ENCODE measurements at places on chromosomes 5 and 9. TPM values are rescaled to one million over a fixed set of nuclear protein-coding genes. Genes with fewer than 3 reads are reported as not detected.

- no peaks in the 10 kb centered on the region for H3K27me3 ChIP-seq
- no peaks in the 10 kb centered on the region for H3K36me3 ChIP-seq
- DNase-seq, result no peak
- H3K4me3 ChIP-seq, result no peak overlapping the region
- H3K27ac ChIP-seq, result no peak overlapping the region
These were observed 20.7 kb upstream of the MGAT1 start for GRCh38 chr5:180823346-180823745.

DNA sequence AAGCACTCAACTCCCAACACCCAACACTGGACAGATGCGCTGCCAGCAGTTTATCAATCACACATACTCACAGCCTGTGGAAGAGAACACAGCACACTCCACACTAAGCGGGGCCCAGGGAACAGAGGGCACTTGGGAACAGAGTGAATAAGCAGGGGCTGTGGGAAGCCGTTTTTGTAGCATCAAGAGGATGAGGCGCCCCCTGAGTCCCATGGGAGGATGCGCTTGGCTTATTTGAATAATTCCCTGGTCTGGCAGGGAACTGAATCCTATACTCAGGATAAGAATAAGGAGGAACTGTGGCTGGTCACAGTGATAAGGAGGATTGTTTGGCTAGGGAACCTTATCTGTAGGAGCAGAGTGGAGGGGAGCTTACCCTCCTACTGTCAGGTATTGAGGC, 96.1 kb upstream of the DNAH5 start:
- H3K27me3 ChIP-seq, result peaks cover 29% of the 10 kb centered on the region
- no peak for DNase-seq
- H3K36me3 ChIP-seq, result no peaks in the 10 kb centered on the region

DNA sequence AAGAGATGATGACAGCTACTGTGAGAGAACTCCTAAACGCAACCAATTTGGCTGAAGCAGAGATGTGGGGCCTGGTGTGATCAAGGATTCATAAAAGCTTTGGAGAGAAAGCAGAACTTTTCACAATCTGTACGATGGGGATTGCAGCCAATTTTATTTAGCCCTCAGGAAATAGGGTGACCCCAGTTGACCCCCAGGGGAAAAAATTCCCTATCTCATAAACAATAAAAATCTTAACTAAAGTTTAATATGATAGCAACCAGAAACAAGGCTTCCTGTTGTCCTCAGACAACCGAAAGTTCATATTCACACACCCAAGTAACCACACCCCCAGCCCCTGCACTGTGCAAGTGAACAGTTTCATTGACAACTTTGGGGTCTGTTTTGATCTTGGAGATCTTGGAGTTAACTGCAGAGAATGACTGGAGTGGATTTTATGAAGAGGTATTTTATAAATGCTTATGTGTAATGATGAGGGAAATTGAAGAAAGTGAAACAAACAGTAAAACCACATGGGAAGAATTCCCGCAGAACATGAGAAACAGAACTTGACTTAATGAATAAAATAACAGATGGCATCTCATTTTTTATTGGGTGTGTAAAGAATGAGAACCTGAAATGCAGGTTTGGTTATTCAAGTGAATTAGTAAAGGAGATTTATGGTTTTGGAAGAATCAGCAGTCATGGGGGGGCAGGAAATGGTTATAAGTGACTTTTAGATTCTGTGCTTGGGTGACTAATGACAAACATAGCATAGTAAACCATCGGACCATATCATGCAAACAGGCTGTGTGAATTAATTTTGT, 94.5 kb downstream of the PDE4D start:
- no peaks in the 10 kb centered on the region for H3K36me3 ChIP-seq
- no peaks in the 10 kb centered on the region for H3K27me3 ChIP-seq
- peaks cover 17% of the 10 kb centered on the region for H3K4me1 ChIP-seq
- H3K4me3 ChIP-seq, result no peak overlapping the region

DNA sequence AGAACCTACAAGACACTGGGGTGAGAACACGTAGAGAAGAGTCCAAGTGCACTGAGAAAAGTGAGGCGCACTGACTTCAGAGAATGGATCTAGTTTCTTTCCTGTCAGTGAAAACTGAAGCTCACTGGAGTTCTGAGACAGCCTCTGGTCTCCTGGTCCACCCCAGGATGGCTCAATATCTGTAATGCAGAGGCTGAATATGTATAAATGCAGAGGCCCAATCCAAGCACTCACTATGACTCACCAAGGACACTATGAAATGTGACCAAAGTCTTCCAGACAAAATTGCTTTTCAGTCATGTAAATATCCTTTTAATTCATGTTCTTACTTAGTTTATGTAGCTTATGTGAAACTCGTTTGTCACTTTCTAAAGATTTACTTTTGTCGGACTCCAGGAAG, 53.8 kb downstream of the NFIB start:
- no peak overlapping the region for H3K27ac ChIP-seq
- DNase-seq, result no peak
- H3K4me1 ChIP-seq, result no peaks in the 10 kb centered on the region

DNA sequence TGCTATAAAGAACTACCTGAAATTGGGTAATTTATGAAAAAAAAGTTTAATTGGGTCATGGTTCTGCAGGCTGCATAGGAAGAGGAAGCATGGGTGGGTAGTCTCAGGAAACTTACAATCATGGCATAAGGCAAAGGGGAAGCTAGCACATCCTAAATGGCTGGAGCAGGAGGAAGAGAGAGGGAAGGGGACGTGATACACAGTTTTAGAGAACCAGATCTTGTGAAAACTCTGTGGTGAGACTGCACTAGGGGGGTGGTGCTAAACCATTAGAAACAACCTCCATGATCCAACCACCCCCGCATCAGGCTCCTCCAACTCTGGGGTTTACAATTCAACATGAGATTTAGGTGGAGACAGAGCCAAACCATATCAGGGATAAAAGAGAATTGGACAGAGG, 624.2 kb downstream of the PRR16 start:
- H3K4me1 ChIP-seq, result no peaks in the 10 kb centered on the region
- H3K4me3 ChIP-seq, result no peak overlapping the region
- DNase-seq, result no peak
- no peak overlapping the region for H3K27ac ChIP-seq

DNA sequence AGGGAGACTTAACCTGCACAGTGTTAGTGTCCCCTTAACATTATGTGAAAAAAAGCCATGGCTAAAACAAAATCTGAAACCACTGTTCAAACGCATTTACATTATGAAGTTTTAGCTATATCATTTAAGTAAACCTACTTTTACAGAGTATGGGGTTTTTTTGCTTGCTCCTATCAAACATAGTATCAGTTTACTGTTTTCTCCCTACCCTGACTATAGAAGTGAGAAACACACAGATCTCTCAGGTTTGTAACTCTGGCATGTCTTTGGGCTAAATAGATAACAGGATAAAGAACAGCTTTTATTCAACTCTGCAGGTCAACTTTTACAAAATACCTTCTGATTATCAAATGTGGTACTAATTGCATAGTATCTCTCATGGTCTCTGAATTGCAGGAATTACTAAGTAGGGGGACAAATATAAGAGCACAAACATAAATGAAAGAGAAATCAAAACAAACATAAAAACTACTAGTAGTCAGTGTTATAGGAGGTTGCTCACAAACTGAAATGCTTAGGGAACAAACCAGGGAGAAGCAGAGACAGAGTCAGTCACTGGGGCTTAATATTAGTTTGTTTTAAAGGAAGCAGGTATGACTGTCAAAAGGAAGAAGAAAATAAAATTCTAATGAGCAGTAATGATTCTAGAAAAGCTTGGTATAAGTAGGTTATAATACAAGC, 155.8 kb downstream of the MLLT3 start:
- H3K4me1 ChIP-seq, result no peaks in the 10 kb centered on the region
- no peaks in the 10 kb centered on the region for H3K36me3 ChIP-seq
- no peak for DNase-seq
- no peak overlapping the region for H3K27ac ChIP-seq
- no peak overlapping the region for H3K4me3 ChIP-seq
- H3K27me3 ChIP-seq, result no peaks in the 10 kb centered on the region

- no peak for DNase-seq
- H3K4me1 ChIP-seq, result no peaks in the 10 kb centered on the region
- no peaks in the 10 kb centered on the region for H3K27me3 ChIP-seq
- H3K27ac ChIP-seq, result no peak overlapping the region
These were observed 148.0 kb upstream of the CDH12 start for GRCh38 chr5:23001120-23001519.

GRCh38 chr5:84623019-84623418, 238.3 kb upstream of the EDIL3 start:
- H3K4me1 ChIP-seq, result no peaks in the 10 kb centered on the region
- H3K4me3 ChIP-seq, result no peak overlapping the region
- no peak overlapping the region for H3K27ac ChIP-seq

DNA sequence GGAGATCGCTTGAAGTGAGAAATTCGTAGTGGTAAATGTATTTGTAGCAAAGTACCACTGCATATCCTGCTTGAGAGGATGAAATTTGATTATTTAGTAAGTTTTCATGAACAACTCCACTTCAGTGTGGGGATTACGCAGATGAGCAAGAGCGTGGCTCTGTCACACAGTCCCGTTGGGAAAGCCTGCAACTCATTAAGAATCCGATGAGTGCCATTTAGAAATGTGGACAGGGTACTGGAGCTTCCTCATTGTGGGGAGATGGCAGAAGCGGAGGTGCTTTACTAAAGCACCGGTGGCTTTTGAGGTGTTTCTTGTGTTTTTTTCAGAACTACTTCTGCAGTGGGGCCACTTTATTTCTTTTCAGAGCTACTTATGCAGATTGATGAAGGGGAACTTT, 1.4 kb downstream of the TJP2 start:
- H3K27ac ChIP-seq, result no peak overlapping the region
- peaks cover 37% of the 10 kb centered on the region for H3K27me3 ChIP-seq
- no peaks in the 10 kb centered on the region for H3K36me3 ChIP-seq
- peaks cover 33% of the 10 kb centered on the region for H3K4me1 ChIP-seq
- H3K4me3 ChIP-seq, result peak overlapping the region; percentile 84
- no peak for DNase-seq

DNA sequence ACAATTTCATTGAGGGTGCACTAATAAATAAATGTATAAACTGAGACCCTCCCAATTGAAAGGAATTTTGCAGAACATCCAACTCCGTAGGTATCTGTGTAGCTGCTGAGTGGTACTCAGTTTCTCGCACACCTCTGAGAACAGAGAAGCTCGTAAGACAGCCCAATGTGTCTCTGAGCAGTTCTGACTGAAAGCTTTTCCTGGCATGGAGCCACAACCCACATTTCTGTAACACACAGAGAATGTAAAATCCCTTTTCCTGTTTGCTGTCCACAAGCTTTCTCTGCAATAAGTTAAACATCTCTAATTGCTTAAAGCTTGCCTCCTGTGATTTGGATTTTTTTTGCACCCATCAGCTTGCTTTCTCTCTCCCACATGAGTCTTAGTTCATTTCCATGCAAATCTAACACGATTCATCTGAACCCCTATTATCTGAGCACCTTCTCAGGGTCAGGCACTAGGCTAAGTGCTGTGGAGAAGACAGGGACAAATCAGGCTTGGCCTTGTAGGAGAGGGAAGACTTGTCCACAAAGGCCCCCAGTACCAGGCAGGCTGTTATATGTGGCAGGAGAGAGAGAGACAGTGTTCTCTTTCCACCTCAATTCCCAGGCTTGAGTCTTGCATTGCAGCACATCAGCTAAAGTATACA, 44.2 kb upstream of the COL15A1 start:
- H3K4me1 ChIP-seq, result no peaks in the 10 kb centered on the region
- H3K36me3 ChIP-seq, result no peaks in the 10 kb centered on the region
- no peak for DNase-seq
- no peak overlapping the region for H3K4me3 ChIP-seq

DNA sequence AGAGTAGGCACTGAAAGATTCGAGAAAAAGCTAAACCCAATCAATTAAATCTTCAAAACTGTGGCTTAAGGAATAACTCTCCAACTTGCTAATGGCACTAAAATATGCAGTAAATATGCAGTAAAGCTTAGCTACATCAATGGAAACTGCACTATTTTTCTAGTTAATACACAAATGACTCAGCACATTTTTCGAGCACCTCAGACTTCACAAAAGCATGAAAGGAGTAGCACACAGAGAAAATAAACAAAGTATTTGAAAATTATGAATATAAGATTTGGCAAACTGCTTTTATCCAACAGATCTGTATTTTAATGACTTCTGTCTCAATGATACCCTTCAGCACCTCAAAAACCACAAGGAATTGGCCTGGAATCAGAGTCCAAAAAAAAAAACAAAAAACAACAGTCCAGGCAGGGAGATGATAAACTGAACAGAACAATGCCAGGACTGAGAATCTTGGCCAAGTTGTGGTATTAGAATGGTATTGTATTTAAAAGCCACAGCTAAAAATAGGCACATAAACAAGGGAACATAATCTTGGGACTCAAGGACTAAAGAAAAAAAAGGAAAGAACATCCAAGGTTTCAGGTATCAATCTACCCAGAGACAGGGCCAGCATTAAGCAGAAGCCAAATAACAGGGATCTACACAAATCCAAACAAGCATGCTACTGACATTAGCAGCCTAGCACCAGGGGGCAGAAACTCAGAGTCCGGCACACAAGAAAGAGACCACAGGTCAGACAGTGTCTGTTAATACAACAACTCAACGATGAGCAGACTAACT, 21.4 kb downstream of the TMEM245 start:
- H3K4me3 ChIP-seq, result no peak overlapping the region
- H3K27me3 ChIP-seq, result no peaks in the 10 kb centered on the region
- H3K27ac ChIP-seq, result peak overlapping the region; percentile 25
- peaks cover 38% of the 10 kb centered on the region for H3K4me1 ChIP-seq
- no peak for DNase-seq
- peaks cover 70% of the 10 kb centered on the region for H3K36me3 ChIP-seq

DNA sequence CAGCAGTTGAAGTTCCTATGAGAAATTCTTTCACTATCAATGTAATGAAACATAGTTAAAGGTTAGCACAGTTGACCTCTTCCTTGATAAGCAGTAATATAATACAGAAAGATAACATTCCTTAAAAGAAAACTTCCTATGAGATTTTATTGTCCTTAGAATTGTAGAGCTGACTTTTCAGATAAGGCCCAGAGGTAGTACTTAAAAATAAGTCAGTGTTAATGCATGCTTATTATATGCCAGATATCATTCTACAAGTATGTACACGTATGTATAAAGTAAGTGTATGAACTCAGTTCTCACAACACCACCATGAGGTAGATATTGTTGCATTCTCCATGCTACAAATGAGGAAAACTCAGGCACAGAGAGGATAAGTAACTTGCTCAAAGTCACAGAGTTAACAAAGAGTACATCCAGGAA, 15.3 kb downstream of the AP3S1 start:
- DNase-seq, result no peak
- H3K27me3 ChIP-seq, result no peaks in the 10 kb centered on the region
- H3K4me1 ChIP-seq, result peaks cover 13% of the 10 kb centered on the region
- no peak overlapping the region for H3K27ac ChIP-seq
- peaks cover 12% of the 10 kb centered on the region for H3K36me3 ChIP-seq

DNA sequence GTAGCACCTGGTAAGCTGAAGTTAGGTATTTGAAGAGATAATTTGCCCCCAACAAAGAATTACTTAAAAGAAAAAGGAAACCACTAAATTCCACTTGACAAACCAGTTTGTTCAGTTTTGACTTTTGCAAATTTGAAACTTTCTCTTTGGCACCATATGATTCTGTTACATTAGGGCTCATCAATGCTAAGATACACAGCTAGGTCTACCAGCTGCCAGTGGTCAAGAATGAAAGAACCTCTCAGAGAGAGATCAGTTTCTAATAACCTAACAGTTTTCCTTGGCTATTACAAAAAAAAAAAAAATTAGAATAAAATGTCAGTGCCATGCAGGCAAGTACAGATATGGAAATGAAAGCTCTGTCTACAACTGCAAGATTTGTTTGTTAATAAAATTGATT, 92.3 kb downstream of the CAAP1 start:
- H3K4me1 ChIP-seq, result no peaks in the 10 kb centered on the region
- no peaks in the 10 kb centered on the region for H3K36me3 ChIP-seq
- H3K27me3 ChIP-seq, result peaks cover 8% of the 10 kb centered on the region
- no peak overlapping the region for H3K4me3 ChIP-seq

Gene LRRC26
- 0.31 TPM for total RNA-seq

Gene PLAC8L1
- 0.37 TPM for total RNA-seq

Gene STK32A
- not detected for total RNA-seq

Gene SOWAHA
- total RNA-seq, result not detected
